Fibroblast of the aortic adventitia (primary cell): ENCODE measurements at places on chromosomes 6 and 20.
A peak's percentile ranks its signal among the peaks of the same experiment; 100 is the strongest.

GRCh38 chr6:30614044-30614842, 2.8 kb downstream of the PPP1R10 start:
- DNase-seq = no peak

- no peak for DNase-seq
Observed at GRCh38 chr6:34520645-34521462, 35.3 kb downstream of the SPDEF start.

DNA sequence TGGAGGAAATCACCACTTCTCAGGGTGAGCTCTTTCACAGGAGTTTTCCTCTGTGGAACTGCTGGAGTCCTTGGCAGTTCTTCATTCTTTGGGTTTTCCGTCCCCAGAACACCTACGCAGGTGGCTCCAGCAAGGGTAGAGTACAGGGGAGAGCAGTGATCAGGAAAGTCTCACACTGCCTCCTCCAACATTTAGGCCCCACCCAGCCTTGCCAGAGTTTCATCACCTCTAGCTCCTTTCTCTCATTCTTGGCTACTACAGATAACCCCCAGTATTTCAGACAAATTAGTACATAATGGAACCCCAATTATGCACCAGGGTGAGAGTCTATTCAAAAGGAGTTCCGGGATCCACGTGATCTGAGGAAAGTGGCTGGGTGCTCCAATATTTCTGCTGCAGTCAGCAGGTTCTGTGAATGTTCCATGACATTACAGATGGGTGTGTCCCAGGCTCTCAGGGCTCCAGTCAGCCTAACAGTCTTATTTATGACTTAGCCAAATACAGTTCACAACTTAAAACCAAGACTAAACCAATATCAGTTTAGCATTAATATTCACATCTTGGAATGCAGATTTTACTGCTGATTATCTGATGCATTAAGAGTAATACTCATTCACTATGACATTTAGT, 44.6 kb downstream of the GPR63 start:
- DNase-seq = no peak

GRCh38 chr20:32181606-32182005, 25.9 kb downstream of the PLAGL2 start:
- no peak for DNase-seq

GRCh38 chr20:38805502-38805957, at the start of gene PPP1R16B:
Gene PPP1R16B, plus strand, starts transcription at chr20:38805697. Its CDS starts 30,229 bp downstream, at chr20:38835926.
- no peak for DNase-seq

DNA sequence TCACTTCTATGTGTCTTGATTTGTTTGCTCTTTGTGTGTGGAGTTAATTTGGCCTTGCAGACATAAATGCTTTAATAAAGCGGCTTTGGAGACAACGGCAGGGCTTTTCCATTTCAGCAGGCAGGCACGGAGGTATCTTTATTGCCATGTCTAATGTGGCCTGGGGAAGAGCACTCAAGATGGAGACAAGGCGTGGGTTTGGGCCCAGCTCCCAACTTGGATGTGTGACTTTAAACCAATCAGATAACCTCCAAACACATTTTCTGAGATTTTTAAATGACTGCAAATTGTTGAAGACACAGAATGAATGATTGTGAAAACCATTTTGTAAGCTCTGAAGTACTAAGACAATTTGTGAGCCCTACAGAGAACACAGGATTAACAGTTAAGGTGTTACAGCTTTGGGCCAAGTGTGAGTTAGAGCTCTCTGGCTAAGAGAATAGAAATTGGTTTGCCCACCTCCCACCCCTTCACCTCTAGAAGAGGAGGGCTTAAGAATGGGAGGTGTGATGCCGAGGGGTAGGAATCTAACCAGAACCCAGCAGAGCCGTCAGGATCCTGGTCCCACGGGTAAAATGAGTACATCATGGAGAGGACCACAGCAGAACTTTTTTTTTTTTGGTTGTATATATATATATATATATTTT, 9.0 kb downstream of the DYNLT1 start:
- no peak for DNase-seq

DNA sequence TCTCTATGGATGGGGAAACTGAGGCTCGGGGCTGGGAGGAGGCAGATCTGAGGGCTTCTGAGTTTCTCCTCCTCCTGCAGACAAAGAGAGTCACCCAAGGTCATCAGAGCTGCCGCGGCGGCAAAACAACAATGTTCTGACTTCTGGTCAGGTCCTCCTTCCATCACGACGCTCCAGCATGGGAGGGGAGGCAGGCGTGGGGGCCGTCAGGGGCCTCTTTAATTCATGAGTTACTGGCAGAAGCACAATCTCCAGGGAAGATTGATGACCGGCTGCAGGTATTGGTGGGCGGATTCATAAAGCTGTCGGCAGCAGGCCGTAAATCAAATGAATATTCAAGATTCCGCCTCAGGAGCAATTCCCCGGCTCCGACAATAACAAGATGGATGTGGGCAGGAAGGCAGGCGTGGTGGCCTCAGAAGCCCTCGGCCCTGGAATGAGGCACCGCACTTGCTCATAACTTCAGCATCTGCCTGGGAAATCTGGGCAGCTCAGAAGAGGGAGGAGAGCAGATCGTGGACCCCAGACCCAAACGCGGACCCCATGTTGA, 19.1 kb downstream of the PCK1 start:
- DNase-seq = no peak

DNA sequence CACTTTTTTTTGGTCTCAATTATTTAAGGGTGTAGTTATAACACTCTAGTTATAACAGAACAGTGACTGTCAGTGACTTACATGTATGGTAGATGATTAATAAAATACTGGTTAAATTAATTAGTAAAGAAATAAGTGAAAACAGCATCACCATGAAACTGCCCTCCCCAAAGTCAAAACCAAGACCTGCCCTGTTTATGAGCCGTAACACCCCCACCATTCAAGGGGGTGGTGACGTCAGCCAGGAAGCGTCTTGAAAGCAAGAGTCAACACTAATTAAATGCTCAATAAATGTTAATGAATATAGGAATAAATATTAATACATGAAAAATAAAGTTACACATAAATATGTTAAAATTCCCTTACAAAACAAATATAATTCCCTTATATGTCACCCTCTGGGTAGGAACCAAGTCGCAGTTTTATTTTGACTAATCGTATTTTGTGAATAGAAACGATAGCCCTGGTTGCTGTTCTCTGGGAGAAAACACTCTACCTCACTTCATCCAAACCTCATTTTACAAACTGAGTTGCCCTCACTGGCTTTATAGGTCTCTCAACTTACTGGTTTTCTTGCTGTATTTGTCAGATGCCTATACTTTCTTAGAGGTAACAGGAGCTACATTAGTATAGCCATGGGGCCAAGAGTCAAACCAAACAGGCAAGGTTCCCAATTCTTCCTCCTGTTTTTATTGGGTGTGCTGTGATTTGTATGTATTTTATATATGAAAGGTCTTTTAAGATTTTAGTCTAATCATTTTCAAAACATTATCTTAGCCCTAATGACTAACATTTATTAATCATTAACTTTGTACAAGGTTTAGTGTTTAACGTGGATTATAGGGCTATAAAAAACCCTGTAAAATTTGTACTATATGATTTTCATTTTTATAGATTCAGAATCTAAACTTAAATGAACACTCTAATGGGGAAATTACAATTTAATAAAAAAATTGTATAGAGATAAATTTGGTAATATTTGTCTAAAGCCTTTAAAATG, 227.9 kb upstream of the IRAK1BP1 start:
- DNase-seq = no peak

- no peak for DNase-seq
Observed at GRCh38 chr6:100959280-100959679, 78.2 kb upstream of the ASCC3 start.

GRCh38 chr6:52373151-52373690, 11.3 kb downstream of the PAQR8 start:
- no peak for DNase-seq

- peak; percentile 71 for DNase-seq
Observed at GRCh38 chr20:62772990-62773844, 23.1 kb upstream of the MRGBP start.

DNA sequence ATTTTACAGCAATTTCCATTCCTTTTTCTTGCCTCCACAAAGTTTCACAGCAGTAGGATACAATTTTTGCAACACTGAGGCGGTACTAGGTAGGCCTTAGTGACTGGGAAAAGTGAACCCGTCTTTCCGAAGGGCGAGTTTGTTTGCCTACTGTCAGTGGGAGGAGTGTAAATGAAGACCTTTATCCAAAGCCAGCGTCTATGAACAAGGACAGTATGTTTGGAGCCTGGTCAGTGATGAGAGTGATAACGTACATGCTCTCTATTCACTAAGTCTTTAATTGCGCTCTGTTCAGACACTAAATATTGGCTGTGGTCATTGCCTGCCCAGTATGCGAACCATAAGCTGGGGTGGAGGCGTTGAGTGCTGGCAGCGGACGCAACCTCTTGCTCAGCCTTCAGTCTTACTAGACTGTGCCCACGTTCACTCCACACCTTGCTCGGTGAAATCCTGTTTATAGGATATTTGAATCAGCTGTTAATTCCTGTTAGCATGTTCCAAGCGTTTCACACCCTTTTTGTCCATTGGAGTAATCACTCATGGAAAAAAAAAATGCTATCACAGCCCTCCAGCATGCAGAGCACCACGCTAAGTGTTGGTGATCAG, 145.5 kb downstream of the TMEM242 start:
- DNase-seq = no peak

GRCh38 chr6:167898673-167899311, 72.1 kb downstream of the AFDN start:
- peak; percentile 71 for DNase-seq

- DNase-seq = no peak
Observed at GRCh38 chr6:93786474-93787330, 367.3 kb upstream of the EPHA7 start.

- no peak for DNase-seq
Observed at GRCh38 chr6:135555550-135555949, 58.0 kb upstream of the AHI1 start.

DNA sequence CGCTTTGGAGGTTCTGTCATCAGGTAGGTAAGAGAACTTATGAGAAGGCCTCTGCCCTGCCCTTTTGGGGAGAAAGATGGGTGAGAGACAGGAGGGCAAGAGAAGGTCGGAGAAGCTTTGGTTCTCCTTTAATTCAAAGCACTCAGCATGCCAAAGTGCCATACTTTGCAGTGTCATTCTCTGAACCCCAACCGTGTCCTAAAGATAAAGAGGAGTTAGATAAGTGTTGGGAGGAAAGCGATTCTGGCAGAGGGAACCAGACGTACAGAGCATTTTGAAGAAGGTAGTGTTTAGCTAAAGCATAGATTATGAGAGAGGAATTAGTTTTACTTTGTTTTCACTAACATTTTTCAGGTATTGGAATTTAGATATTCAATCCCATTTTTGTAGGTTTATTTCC, 40.3 kb downstream of the NKAIN2 start:
- DNase-seq = no peak

GRCh38 chr6:72553531-72554511, 68.0 kb upstream of the KCNQ5 start:
- peak; percentile 82 for DNase-seq

- no peak for DNase-seq
Observed at GRCh38 chr6:101393829-101394251, 332 bp downstream of the GRIK2 start.

GRCh38 chr6:73951183-73951582, 255.2 kb downstream of the CD109 start:
- DNase-seq = peak; percentile 68

DNA sequence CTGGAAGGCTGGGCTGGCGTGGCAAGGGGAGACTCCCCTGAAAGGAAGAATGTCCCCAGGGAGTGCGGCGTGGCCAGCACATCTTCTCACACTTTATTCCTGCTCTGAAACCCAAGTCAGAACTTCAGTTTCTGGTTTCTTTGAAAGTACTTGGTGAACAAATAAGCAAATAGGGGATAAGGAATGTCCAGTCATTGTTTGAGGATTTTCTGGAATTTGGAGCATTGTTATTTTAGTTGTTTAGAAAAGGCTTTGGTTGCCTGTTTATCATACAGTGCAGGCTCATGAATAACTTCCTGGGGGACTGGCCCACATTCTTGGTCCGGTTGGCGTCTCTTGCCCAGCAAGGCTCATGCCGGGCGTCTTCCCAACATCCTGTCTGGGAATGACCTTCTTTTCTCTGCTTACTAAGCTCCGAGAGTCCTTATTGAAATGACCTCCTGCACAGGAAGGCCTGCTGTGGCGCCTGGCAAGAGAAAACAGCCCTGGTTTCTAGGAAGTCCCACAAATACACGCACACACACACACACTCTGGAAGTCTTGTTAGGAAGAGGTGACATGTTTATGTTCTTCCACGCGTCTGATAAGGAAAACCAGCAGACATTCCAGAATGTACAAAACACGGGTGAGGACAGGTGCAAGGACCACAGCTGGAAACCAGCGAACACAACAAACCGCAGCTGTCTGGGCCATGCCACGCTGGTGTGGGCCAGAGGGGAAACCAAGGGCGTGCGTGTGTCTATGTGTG, 71.9 kb downstream of the TMEM170B start:
- peak; percentile 95 for DNase-seq

- DNase-seq = no peak
Observed at GRCh38 chr20:48292806-48293205, 507.5 kb upstream of the SULF2 start.

- DNase-seq = peak; percentile 5
Observed at GRCh38 chr6:38213251-38213658, 393.7 kb downstream of the ZFAND3 start.

- DNase-seq = peak; percentile 64
Observed at GRCh38 chr6:37283671-37284151, 25.8 kb upstream of the TMEM217 start.

DNA sequence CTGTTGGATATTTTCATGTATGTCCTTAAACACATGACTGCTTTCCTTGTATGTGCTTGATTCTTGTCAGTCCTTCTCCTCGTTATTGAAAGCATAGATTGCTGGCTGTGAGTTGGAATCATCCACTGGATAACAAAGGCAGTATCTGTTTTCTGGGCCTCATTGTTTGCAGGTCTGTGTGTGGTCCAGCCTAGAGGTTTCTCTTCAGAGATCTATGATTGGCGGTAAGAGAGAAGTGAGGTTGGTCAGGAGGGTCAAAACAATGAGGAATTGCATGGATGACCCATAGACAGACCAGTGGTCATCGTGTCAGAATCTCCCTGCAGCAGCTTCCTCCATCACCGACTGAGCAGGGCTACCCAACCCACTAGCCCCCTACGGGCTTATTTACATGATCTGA, 915.0 kb downstream of the KIF16B start:
- DNase-seq = no peak

DNA sequence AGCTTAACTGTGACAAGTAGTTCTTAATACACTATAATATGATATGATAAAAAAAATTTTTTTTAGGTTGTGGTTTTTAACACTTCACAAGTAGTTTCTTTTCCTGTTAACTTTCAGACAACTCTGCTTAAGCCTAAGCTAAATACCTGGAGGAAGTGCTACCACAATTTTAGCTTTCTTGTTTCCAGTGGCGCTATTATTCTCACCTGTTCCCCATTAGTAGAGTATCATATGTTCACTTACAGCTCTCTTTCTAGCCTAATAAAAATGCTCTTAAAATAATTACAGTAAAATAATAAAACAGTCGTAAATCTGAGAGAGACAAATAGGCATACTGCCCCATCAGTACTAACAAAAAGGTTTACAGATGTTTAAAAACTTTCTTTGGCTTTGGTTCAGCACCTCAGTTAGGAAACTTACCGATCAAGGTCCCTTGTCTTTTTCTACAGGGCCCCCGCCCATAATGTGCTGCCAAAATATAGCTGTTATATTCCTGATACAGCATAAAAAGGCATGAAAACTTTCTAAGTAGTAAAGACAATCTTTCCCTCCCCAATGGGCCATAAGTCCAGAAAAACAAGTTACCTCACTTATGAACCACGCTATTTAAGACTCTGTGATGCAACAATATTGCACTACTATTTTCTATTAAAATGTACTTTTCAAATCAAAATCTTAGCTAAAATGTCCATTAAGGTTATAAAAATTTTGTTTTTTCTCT, 57.9 kb downstream of the SESN1 start:
- DNase-seq = no peak

- no peak for DNase-seq
Observed at GRCh38 chr20:2800521-2801285, at the start of gene CPXM1. Gene CPXM1, minus strand, starts transcription at chr20:2800627. Its CDS starts 55 bp downstream, at chr20:2800572.

GRCh38 chr6:136719280-136720044, 72.8 kb downstream of the MAP3K5 start:
- peak; percentile 30 for DNase-seq
